Common myeloid progenitor, CD34-positive (primary cell): ENCODE measurements at places on chromosomes 6 and 20.

GRCh38 chr20:11234181-11234580, 560.4 kb upstream of the JAG1 start:
- no peak for DNase-seq

DNA sequence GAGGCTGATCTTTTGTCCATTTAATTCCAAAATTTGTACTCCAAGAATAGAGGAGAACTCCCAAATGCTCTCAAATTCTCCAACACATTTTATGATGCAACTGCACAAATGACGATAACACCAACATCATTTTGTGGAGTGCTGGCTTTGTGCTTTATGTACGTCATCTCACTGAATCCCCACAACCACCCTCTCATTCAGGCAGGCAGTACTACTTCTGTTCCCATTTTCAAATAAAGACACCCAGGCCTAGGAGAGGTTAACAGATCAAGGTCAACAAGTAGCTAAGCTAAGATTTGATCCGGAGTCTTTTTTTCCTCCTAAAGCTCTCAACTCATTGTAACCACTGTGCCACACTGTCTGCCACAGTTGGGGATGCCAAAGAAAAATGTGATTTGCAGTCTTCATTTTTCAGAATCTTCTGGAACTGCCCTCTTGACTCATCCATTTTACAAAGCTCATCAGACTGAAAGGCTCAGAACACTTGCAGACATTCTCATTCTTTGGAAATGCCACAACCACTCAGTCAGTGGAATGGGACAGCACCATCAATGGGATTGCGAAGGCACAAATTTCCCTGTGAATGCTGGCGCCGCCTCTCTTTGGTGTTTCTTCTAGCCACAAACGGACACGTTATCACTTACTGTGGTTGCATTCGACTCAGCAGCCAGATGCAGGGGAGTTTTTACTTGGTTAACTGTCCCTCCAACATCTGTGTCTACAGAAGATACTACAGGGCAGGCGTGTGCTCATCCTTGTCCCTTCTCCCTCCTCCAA, 184.4 kb downstream of the GJA10 start:
- DNase-seq = no peak

- peak; percentile 73 for DNase-seq
Observed at GRCh38 chr6:13573669-13574110, 711 bp upstream of the SIRT5 start.

GRCh38 chr6:88662653-88663174, 300.7 kb downstream of the RNGTT start:
- DNase-seq = no peak

GRCh38 chr6:18189196-18189595, 34.0 kb downstream of the KDM1B start:
- no peak for DNase-seq
